Endodermal cell (in vitro differentiated cells): ENCODE measurements at places on chromosomes 1 and 21.

DNA sequence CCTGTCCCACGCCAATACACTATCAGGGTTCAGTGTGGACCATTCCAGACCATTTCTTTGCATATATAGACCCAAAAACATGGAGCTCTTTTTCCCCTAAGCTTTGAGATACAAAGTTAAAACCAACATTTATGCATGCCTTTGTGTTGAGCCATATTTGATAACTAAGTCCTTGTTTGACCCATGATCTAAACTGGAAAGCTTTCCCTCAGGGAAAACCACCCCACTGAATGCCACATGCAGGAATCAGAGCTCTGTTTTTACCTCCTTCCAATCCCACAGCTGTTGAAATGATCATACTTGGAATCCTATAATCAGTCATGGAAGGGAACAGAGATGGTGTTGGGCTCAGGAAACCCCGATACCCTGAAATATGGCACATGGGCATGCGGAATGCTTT, 14.8 kb upstream of the SLC45A1 start:
- H3K4me1 ChIP-seq = no peaks in the 10 kb centered on the region
- no peaks in the 10 kb centered on the region for H3K36me3 ChIP-seq
- H3K4me3 ChIP-seq = no peak overlapping the region
- H3K27me3 ChIP-seq = no peaks in the 10 kb centered on the region
- DNase-seq = peak; percentile 20

DNA sequence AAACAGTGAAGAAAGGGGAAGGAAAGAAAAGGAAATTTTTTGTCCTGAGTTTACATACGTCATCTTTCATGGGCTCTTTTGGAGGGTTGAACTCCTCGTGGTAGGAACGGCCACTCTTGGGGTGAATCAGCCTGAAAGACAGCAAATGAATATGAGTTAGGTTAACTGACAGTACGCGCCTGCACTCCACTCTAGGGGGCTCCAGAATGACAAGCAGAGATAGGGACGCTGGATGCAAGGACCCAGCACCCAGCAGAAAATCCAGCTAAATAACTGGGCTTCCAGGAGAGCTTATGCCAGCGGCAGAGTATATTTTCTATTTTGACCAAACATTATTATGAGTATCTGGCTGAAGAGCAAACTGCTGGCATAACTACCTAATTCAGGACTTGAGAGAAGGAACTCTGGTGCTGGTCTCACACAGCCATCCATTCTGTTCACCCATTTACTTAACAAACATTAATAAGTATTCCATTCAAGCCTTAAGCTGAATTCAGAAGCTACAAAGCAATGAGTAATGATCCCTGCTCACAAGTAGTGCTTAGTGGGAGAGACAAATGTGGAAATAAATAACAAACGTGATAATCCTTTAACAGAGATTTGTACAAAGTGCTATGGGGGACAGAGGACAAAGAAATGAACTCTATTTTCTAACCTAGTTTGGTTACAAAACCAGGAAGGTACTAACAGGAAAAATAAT, 22.1 kb downstream of the AK2 start:
- DNase-seq = no peak
- peaks cover 68% of the 10 kb centered on the region for H3K36me3 ChIP-seq
- H3K27ac ChIP-seq = no peak overlapping the region
- H3K27me3 ChIP-seq = no peaks in the 10 kb centered on the region
- H3K4me3 ChIP-seq = no peak overlapping the region

- no peak overlapping the region for H3K27ac ChIP-seq
- peaks cover 13% of the 10 kb centered on the region for H3K4me1 ChIP-seq
- H3K27me3 ChIP-seq = no peaks in the 10 kb centered on the region
- peaks cover 11% of the 10 kb centered on the region for H3K36me3 ChIP-seq
- DNase-seq = no peak
Observed at GRCh38 chr1:15757016-15757543, 1.5 kb upstream of the FBLIM1 start.

- H3K27me3 ChIP-seq = no peaks in the 10 kb centered on the region
- no peak for DNase-seq
- H3K4me1 ChIP-seq = peaks cover 4% of the 10 kb centered on the region
- no peak overlapping the region for H3K27ac ChIP-seq
Observed at GRCh38 chr1:25023826-25024225, 93.8 kb upstream of the RUNX3 start.

- H3K4me1 ChIP-seq = peaks cover 7% of the 10 kb centered on the region
- H3K27ac ChIP-seq = no peak overlapping the region
- DNase-seq = no peak
Observed at GRCh38 chr1:201423655-201424054, 2.1 kb upstream of the TNNI1 start.

DNA sequence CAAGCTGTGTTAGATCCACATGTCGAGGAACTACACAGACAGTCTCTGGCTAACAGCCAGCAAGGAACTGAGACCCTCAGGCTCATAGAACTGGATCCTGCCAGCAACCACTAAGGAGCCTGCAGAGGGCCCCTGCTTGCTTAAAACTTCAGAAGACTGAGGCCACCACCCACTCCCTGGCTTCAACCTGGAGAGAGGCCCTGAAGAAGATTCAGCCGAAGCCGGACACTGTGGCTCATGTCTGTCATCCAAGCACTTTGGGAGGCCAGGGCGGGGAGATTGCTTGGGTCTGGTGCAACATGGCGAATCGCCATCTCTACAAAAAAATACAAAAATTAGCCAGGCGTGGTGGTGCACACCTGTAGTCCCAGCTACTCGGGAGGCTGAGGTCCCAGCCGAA, 92.6 kb upstream of the TMPRSS2 start:
- H3K27me3 ChIP-seq = no peaks in the 10 kb centered on the region
- no peak overlapping the region for H3K4me3 ChIP-seq
- no peak overlapping the region for H3K27ac ChIP-seq
- H3K36me3 ChIP-seq = no peaks in the 10 kb centered on the region
- peak; percentile 12 for DNase-seq
- H3K4me1 ChIP-seq = no peaks in the 10 kb centered on the region

- H3K4me3 ChIP-seq = no peak overlapping the region
- no peaks in the 10 kb centered on the region for H3K4me1 ChIP-seq
- H3K27me3 ChIP-seq = peaks cover 9% of the 10 kb centered on the region
- no peak for DNase-seq
- no peaks in the 10 kb centered on the region for H3K36me3 ChIP-seq
- no peak overlapping the region for H3K27ac ChIP-seq
Observed at GRCh38 chr1:201192261-201192788, 1.7 kb downstream of the IGFN1 start.

- H3K4me1 ChIP-seq = no peaks in the 10 kb centered on the region
- peaks cover 16% of the 10 kb centered on the region for H3K27me3 ChIP-seq
- DNase-seq = no peak
- H3K4me3 ChIP-seq = no peak overlapping the region
- H3K27ac ChIP-seq = no peak overlapping the region
- H3K36me3 ChIP-seq = no peaks in the 10 kb centered on the region
Observed at GRCh38 chr1:177010211-177010825, 154.2 kb downstream of the ASTN1 start.

DNA sequence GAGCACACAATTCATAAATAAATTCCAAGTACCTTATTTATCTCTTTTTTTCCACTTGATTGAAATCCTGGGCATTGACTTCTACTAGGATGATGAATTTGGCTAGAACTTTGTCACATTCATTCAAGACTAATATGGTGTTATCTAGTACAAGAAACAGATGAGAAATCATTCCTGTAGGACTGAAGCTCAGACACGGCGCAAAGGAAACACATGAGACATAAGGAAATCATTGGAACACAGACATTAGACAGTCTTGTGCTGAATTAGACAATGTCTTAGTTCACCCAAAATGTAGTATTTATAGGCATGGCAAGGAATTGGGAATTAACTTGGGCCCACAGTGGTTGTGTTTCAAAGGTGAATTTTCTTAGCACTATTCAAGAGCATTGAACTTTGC, 305.7 kb downstream of the SETD4 start:
- H3K27me3 ChIP-seq = peaks cover 85% of the 10 kb centered on the region
- no peak overlapping the region for H3K27ac ChIP-seq
- no peaks in the 10 kb centered on the region for H3K36me3 ChIP-seq
- DNase-seq = no peak

DNA sequence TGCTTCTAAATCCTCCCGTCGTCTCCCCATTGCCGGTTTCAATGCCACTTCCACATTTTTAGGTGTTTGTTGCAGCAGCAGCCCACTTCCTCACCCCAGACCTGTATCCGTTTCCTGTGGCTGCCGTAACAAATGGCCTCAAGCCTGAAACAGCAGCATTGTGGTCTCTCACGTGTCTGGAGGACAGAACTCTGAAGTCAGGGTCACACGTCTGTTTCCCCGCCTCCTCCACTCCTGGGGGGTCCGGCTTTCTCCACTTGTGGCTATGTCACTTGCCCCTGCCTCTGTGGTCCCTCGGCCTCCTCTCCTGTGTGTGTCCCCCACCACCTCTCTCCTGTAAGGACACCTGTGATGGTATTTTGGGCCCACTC, 21.8 kb downstream of the TRPM2 start:
- H3K27ac ChIP-seq = no peak overlapping the region
- H3K36me3 ChIP-seq = no peaks in the 10 kb centered on the region
- DNase-seq = peak; percentile 23
- no peaks in the 10 kb centered on the region for H3K27me3 ChIP-seq
- no peak overlapping the region for H3K4me3 ChIP-seq

DNA sequence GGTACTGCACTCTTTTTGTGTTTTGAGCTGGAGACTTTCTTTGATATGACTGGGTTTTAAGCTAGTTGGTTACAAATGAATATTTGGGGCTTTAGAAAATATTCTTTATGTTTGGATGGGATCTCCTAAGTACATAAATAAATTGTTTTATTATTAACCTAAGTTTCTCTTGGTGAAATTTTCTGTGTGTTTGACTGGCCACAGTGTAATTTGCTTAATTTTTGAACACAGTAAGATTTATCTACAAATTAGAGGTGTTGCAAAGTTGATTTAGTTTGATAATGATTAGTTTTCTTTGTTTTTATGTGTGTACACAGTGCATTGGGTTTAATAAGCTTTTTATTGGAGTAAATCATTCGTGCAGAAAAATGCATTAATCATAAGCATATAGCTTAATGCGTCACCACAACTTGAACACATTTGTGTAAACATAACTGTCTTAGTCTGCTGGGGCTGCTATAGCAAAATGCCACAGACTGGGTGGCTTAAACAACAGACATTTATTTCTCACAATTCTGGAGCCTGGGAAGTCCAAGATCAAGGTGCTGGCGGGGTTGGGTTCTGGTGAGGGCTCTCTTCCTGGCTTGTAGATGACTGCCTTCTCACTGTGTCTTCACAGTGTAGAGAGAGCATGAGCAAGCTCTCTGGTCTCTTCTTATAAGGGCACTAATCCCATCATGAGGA, 17.4 kb upstream of the SLC6A9 start:
- no peaks in the 10 kb centered on the region for H3K36me3 ChIP-seq
- H3K27ac ChIP-seq = no peak overlapping the region
- no peak for DNase-seq
- H3K27me3 ChIP-seq = peaks cover 30% of the 10 kb centered on the region
- H3K4me3 ChIP-seq = no peak overlapping the region

- peak overlapping the region; percentile 86 for H3K27ac ChIP-seq
- peak; percentile 98 for DNase-seq
- peak overlapping the region; percentile 97 for H3K4me3 ChIP-seq
- peaks cover 17% of the 10 kb centered on the region for H3K4me1 ChIP-seq
Observed at GRCh38 chr1:155322953-155323728, 2.4 kb downstream of the RUSC1 start.

DNA sequence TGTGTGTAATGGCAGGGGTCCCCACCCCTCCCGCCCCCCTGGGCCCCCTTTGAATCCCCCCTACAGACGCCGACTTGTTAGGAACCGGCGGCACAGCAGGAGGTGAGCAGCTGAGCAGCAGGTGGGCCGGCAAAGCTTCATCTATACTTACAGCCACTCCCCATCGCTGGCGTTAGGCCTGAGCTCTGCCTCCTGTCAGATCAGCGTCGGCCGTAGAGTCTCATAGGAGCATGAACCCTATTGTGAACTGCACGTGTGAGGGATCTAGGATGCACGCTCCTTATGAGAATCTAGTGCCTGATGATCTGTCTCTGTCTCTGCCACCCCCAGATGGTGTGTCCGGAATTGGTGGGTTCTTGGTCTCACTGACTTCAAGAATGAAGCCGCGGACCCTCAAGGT, 14.9 kb upstream of the VPS26C start:
- H3K27ac ChIP-seq = no peak overlapping the region
- H3K27me3 ChIP-seq = no peaks in the 10 kb centered on the region
- peak; percentile 60 for DNase-seq
- H3K4me3 ChIP-seq = no peak overlapping the region

GRCh38 chr1:170836141-170836540, 99.2 kb upstream of the MROH9 start:
- no peaks in the 10 kb centered on the region for H3K36me3 ChIP-seq
- no peaks in the 10 kb centered on the region for H3K4me1 ChIP-seq
- no peak overlapping the region for H3K27ac ChIP-seq
- no peaks in the 10 kb centered on the region for H3K27me3 ChIP-seq
- H3K4me3 ChIP-seq = no peak overlapping the region

DNA sequence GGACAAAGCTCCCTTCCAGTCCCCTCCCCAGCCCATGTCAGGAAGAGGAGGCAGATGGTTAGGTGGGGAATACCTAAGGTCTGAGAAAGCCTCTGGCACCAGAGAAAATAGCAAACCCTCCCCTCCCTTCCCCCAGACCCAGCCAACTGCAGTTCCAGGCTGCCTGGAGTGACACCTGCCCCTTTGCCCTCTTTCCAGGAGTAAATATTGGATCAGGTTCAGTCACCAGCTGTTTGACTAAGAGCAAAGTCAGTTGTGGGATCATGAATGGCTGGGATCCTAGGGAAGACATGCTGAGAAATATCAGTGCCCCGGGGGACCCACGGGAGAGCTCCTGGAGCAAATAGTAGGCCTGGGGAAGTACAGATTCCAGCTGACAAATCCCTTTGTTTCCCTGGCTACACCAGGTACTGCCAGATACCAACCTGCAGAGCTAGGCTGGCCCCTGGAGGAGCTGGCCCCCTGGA, 12.2 kb upstream of the CDK18 start:
- DNase-seq = peak; percentile 72
- no peaks in the 10 kb centered on the region for H3K27me3 ChIP-seq
- no peak overlapping the region for H3K4me3 ChIP-seq
- H3K36me3 ChIP-seq = no peaks in the 10 kb centered on the region
- no peak overlapping the region for H3K27ac ChIP-seq
